NCI-H524 (cell line): ENCODE measurements at places on chromosomes 4 and X.

- peak; percentile 53 for DNase-seq
Observed at GRCh38 chr4:2243681-2244380, 1.9 kb upstream of the HAUS3 start.

DNA sequence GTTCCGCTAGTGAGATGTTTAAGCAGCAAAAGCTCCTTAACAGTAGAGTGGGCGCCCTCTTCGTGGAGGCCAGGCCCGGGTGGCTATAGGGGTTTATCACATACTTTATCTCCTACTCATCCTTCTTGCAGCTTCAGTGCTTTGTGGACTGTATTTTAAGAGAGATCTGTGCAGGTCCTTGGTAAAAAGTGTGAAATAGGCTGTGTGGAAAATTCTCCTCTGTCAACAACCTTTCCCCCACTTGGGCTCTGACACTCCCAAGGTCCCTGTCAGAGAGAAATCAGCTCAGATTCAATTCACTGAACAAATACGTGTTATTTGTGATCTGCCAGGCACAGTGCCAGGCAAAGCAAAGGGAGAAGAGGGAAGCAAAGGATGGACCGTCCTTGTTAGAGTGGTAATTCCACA is 214.3 kb upstream of the PPARGC1A start:
- DNase-seq = no peak

GRCh38 chrX:46571423-46572339 is 1.9 kb upstream of the CHST7 start:
- DNase-seq = no peak

DNA sequence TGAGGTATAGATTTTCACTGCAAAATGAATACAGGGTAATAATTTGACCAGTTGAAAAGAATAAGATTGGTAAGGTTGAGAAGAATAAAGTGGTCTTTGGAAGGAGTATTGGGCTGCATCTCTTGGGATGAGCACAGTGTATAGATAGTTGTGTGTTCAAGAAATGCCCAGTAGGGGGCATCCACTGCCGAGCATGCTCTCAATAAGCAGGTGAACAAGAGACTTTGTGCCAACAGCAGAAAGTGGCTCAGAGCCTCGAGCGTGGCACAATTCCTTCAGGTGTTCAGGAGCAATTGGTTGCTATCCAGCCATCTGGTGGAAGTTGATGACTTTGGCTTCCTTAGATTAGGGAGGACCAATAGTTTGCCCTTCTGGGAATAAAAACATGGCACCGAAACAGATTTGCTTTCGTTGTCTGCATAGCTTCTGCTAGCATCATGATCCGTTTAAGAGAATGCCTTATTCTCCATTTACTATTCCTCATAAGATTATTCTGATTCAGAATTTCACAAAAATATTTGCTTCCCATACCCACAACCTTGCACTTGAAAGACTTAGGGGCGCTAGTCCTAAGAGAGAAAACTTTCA is 258.1 kb upstream of the NEIL3 start:
- DNase-seq = peak; percentile 33

DNA sequence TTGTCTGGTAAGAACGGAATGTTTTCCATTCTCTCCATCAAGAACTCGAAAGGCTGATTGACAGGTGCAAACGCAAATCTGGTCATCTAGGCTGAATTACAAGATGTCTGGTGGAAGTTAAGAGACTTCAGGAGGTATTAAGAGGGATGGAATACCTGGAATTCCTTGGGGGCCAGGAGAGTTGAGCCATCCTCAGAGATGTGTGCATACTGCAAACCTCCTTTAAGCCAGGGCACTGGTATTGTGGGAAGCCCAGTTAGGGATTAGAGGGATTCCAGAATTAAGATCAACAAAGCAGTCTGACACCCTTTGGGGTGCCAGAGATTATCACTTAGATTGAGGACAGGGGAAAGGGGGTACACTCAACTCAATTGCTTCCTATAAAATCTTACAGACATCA is 151.4 kb downstream of the VCX3A start:
- no peak for DNase-seq

DNA sequence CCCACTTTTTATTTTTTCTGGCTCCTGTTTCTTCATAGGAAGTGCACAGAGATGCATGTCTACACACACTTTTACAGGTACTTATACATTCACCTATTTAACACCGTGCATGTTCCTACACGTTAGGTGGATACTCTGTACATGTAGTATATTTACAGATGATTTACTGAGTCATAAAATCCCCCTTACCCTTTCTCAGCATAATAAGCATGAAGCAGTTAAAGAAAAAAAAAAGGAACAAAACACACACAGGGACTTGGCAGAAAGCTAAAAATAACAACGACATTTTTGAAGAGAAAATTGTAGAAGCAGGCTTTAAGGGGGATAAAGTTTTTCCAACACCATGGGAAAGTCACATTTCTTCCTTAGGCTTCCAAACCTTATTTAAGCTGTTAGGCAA is 96.4 kb upstream of the IQCM start:
- DNase-seq = no peak

GRCh38 chrX:118823263-118824172 is at the start of gene ZCCHC12:
Gene ZCCHC12 (plus strand): TSS chrX:118823824. CDS start chrX:118825245, 1,421 bp downstream.
- peak; percentile 86 for DNase-seq

GRCh38 chr4:38512840-38513239 is 151.2 kb upstream of the KLF3 start:
- no peak for DNase-seq

GRCh38 chr4:10102474-10103332 is 13.9 kb downstream of the WDR1 start:
- no peak for DNase-seq

DNA sequence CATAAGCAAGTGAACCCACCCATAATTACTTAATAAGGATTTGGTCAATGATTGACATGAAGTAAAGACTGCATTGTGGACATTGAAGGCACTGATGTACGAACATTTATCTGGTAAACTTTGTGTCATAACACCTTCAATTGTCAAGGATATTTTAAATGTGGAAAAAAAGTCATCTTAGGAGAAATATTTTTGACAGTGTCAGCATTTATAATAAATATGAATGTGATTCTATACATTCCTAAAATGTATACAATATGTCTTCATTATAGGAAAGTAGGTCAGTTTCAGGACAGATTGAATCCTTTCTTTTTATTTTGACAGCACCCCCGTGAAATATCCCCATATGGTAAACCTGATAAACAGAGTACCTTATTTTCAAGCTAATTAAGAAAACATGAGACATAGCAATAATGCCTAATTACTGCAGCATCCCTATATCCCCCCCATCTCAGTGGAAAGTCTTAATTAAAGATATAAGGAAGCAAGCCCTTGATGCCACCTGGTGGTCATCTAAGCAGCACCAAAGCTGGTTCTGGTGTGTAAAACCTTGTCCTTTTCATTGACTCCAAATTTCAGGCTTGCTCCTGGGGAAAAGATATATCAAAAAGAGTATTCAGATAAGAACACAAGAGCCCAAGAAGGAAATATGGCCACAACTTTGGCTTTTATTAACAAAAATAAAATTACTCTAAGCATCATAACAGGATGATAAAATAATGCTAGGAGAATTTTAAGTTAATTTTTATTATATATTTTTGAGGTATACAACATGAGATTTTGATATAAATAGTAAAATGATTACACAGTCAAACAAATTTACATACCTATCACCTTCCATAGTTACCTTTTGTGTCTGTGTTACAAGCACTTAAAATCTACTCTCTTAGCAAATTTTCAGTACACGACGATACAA is 379.7 kb downstream of the TLL1 start:
- DNase-seq = peak; percentile 4

- DNase-seq = no peak
Observed at GRCh38 chr4:85478576-85478975, 3.6 kb downstream of the ARHGAP24 start.

GRCh38 chr4:126568652-126569570 is 1063.8 kb upstream of the INTU start:
- no peak for DNase-seq

- DNase-seq = no peak
Observed at GRCh38 chrX:4397471-4397870, 684.0 kb upstream of the PRKX start.
